ENCODE measurements at places on chromosomes 7 and 10. TPM values are rescaled to one million over a fixed set of nuclear protein-coding genes. Genes with fewer than 3 reads are reported as not detected.

BRAT1 gene
- 19.5 TPM for polyA plus RNA-seq

ANKRD22 gene
- polyA plus RNA-seq: 31.5 TPM

RAPGEF5 gene
- 6.7 TPM for polyA plus RNA-seq

BLOC1S2 gene
- 51.2 TPM for polyA plus RNA-seq

THAP5 gene
- 3.6 TPM for polyA plus RNA-seq

CNPY1 gene
- not detected for polyA plus RNA-seq
